ENCODE measurements at places on chromosomes 7 and 10.

DNA sequence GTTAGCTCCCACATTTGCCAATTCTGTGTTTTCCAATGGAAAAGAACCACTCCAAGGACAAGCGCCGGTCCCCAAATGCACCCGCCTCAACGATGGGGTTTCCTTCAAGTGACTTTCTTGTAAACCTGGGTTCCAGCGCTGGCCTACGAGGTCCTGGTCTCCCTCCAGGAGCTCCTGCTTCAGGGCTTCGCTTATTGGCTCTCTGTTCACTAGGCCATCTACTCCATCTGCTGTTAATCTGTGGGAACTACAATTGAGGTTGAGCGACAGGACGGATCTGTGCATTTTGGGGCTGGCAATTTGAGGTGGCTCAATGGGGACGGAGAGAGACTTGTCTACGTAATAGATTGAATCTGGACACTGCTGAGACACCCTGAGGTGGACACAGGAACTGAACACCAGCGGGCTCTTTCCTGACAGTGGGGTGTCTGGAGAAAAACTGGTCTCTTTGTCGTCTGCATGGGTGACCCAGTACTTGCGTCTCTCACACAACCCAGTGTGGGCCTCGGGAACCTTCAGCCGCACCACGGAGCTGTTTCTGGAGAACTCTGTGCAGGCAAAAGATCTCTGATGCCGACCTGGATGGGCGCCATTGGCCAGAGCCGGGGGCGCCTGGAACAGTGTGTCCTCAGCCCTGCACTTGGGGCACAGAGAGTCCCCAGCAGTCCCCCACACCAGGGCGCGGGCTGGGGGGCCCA lies 115.9 kb upstream of the ADAM12 start:
- DNase-seq = peak; percentile 44

GRCh38 chr10:102726274-102726673 lies 11.8 kb downstream of the SFXN2 start:
- DNase-seq = no peak

DNA sequence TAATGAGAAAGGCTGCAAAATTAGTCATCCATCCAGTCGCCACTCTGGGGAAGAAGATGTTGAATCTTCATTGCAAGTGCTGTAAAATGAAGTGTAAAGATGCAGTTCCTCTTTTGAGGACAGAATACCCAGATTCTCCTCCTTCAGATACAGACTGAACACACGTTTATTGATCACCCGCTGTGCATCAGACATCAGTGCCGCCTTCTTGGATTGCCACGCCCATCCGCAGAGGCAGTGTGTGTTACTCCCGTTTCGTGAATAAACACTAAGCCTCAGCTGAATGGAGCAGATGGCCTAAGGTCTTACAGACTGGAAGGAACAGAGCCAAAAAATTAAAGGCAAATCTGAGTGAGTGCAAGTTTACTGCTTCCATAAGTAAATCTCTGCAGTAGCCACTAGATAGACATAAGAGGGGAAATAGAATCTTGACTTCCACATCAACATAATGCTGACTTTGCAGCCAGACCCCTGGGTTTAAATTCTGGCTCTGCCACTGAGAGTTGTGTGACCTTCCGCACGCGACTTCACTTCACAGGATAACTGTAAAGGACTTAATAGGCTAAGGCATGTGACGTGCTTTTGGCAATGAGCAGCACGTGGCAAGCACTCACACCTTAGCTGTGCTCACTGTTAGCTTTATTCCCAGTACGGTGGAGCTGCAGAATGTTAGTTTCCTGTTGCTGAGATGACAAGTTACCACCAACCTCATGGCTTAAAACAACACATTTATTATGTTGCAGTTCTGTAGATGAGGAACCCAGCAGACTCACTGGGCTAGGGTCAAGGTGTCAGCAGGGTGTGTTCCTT lies 285.9 kb downstream of the CELF2 start:
- no peak for DNase-seq

GRCh38 chr10:97633921-97634320 lies 621 bp upstream of the MORN4 start:
- DNase-seq = peak; percentile 44

- no peak for DNase-seq
Measured at GRCh38 chr10:71747039-71747531, 26.2 kb downstream of the VSIR start.

DNA sequence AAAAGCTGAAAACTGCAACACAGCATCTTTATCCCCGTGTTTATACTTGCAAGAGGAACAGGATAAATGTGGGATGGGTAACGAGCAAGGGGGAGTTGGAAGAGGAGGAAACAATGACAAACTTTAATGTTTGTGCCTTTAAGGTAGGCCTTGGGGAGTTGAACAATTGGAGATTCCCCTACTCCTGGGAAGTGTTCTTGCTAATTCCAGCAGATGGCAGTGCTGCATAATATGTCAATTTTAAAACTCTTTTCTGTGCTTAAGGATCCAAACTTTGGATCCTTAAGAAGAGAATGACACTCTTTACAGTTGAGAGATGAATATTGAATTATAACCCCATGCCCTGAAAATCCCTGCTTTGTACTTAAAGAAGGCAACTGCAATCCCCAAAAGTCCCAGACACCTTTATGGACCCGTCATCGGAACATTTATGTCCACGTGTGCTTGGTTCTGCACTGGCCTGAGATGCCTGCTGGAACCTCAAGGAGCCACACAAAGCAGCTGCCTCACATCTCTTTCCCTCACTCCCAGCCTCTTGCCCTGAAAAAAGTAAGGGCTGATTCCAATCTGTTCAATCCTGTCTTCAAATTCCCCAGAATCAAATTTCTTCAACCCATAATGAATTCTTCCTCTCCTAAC lies 12.0 kb downstream of the IFIT5 start:
- peak; percentile 49 for DNase-seq

DNA sequence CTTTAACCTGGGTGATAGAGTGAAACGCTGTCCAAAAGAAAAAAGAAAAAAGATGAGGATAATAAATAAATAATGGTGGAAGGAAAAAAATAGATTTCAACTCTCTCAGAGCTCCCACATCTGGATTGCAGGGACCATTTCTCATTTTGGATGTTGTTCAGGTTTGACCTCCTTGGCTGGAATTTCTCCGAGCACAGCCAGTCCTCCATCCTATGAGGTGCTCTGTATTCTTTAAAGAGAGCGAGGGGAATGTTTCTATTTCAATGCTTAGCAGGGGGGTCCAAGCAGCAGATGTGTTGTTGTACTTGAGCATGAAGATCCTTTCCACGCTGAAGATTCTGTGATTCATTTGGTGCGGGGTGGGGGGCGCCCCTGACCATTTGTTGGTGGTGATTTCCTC lies 17.7 kb upstream of the SEPHS1 start:
- no peak for DNase-seq

DNA sequence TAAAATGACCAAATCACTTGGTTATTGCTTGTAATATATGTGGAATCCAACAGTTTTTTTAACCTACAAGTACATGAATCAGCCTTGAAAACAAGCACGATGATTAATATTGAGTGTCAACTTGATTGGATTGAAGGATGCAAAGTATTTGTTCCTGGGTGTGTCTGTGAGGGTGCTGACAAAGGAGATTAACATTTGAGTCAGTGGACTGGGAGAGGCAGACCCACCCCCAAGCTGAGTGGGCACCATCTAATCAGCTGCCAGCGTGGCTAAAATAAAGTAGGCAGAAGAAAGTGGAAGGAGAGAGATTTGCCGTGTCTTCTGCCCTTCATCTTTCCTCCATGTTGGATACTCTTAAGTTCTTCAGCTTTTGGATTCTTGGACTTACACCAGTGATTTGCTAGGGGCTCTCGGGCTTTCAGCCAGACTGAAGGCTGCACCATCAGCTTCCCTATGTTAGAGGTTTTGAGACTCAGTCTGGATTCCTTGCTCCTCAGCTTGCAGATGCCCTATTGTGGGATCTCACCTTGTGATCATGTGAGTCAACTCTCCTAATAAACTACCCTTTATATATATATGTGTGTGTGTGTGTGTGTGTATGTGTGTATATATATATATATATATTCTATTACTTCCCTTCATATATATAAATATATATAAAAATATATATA lies 118.4 kb upstream of the WDR11 start:
- DNase-seq = peak; percentile 57

DNA sequence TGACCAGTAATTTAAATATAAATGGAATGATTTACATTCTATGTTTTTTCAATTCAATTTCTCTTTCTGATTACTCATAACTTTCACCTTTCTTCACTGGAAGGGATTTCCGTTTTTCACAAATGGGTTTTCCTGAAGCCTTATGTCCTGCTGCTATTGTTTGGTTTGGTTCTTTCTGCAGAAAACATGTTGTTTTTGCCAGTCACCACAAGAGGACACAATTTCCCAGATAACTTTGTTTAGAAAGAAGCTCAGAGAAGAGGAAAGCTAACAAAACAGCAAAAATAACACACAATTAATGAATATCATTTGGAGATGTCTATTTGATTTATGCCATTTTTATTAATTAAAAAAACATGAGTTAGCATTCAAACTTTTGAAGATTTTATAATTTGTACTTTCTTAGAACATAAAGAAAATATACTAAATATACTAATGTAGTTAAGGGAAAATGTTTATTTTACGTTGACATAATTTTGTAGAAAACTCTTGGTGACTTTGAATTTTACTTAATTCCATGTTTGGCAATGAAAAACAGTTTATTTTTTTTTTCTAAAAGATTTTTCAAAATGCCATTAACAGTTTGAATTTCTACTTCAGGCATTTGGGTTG lies 4.6 kb upstream of the TWIST1 start:
- peak; percentile 88 for DNase-seq

GRCh38 chr7:94492601-94493000 lies 17.0 kb upstream of the CASD1 start:
- no peak for DNase-seq

- no peak for DNase-seq
Measured at GRCh38 chr7:133445617-133446016, 192.7 kb downstream of the EXOC4 start.

DNA sequence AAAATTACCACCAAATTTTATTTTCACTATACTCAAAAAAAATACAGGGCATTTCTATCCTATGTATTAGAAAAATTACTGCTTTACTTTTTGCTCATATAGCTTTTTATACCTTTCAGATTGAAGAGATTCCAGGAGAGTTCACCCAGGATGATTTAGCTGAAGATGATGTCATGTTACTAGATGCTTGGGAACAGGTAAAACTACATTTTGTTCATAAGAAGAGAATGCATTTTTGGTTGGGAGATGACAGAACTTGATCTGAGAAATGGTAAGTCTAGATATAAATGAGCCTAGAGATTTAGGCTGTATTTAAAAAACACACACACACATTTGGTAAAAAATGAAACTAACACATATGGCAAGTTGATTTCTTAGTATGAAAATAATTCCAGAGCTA lies 38.1 kb upstream of the ARL4A start:
- DNase-seq = no peak

- DNase-seq = no peak
Measured at GRCh38 chr7:25311346-25311745, 83.1 kb upstream of the NPVF start.

- DNase-seq = no peak
Measured at GRCh38 chr7:2438775-2439174, 35.4 kb downstream of the CHST12 start.

Measured in NCI-H69 (cell line).